ENCODE measurements at places on chromosomes 6 and 20.

DNA sequence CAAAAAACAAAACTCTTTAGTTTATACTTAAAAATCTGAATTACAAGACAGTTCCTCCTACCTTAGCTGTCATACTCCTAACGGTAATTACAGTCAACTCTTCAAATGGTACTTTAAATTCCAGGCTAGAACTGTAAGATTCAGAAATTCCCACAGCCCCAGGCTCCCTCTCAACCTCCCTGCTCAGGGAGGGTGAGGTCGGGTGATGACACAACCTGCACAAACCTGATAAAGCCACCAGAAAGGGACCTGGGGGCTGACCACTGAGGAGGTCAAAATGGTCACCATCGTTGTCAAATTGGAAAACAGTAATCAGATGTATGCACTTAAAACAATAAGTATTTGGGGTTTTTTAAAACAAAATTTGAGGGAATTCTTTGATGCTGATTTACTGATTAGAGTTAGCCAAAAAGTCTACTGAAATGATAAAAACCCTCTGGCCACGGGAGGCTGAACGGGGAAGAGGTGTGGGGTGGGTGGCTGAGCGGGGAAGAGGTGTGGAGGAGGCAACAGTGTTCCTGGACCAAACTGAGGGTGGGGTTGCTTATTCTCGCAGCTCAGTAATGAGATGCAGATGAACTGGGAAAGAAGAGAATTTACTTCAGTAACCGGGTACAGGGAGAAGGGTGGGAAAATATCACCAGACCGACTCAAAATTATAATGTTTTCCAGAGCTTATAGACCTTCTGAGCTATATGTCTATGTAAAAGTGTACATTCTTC lies 52.4 kb downstream of the SLC22A1 start:
- DNase-seq: no peak

DNA sequence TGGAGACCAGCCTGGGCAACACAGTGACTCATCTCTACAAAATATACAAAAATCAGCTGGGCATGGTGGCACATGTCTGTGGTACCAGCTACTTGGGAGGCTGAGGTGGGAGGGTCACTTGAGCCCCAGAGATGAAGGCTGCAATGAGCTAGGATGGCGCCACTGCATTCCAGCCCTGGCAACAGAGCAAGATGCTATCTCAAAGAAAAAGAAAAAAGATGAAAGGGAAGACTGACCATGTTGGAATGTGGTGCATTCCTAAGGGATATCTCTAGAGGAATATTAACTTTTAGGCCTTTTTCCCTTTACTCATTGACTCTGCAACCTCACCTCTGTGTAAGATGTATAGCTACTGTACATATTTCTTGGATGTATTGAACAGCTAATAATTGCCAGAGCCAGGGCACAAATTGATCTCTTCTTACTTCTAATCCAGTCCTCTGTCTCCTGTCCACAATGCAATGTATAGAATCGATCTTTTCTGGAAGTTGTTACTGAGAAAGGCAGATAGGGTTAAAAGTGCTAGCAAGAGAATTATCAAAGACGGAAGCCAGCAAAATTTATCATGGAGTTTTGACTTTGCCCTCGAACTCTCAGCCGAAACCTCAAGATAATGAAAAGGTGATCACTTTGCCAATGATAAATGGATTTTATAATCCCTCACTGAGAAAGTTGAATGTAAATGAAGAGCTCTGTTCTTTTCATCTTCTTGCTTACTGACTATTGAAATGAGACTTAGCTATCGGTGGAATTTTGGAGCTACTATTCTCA lies 46.3 kb downstream of the GCNT2 start:
- DNase-seq: no peak

GRCh38 chr20:8356806-8357205 lies 224.7 kb downstream of the PLCB1 start:
- no peak for DNase-seq

GRCh38 chr6:123550052-123550617 lies 86.6 kb downstream of the TRDN start:
- no peak for DNase-seq

- no peak for DNase-seq
Observed at GRCh38 chr6:34053721-34054120, 92.2 kb downstream of the GRM4 start.

DNA sequence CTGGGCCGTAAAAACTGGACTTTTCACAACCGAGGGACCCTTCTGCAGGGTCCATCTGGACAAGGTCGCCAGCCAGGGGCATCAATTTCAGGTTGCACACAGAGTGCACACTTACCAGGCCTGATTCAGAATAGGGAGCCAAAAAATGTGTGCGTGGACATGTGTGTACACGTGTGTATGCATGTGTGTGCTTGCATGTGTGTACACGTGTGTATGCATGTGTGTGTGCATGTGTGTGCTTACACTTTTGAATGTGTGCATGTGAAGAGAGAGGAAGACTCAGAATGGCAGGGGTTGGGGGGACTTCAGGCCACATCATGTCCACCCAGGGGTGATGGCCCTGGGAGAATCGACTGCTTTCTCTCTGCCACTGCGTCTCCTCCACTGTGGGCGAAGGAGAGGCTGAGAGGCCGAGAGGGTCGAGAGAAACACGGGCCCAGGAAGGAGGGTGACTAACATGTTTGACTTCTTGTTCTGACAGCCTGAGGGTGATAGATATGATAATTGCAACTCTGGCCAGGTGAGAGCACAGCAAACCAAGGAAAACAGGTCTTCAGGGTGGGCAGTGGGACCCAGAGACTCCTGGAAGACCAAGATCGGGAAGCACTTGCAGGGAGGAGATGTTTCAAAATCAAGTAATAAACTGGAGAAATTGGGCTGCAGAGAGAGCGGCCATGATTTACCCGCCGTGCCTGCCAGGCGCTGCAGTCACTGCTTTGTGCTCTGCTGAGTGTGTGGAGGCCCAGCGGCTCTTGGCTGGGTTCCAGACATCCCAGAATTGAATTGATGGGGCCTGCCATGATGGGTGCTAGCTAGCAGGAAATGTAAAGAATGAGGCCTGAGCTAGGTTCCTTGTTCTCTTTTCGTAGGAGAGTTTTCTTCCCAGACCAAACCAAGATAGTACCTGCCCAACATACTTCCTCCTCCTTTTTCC lies 310.8 kb downstream of the QKI start:
- no peak for DNase-seq

DNA sequence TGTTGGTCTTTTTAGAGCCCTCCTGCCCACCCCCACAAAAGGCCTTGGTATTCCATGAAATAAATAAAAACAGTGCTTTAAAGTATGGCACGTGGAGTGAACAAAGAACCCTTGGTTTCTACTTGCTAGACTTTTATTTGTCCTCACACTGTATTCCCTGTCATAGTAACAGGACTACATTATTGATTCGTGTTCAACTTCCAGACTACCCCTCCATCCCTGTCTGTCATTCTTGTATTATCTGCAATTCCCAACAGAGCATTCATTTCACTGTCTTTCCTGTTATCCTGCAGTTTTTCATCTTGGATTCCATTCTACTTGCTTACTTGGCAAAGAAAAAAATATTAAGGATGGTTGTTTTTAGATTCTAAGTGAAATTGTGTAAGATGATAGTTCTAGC lies 307.4 kb upstream of the CNR1 start:
- no peak for DNase-seq

- no peak for DNase-seq
Observed at GRCh38 chr6:170456334-170456733, 96.8 kb downstream of the PSMB1 start.

- DNase-seq: no peak
Observed at GRCh38 chr6:144931172-144932035, 646.3 kb downstream of the UTRN start.

DNA sequence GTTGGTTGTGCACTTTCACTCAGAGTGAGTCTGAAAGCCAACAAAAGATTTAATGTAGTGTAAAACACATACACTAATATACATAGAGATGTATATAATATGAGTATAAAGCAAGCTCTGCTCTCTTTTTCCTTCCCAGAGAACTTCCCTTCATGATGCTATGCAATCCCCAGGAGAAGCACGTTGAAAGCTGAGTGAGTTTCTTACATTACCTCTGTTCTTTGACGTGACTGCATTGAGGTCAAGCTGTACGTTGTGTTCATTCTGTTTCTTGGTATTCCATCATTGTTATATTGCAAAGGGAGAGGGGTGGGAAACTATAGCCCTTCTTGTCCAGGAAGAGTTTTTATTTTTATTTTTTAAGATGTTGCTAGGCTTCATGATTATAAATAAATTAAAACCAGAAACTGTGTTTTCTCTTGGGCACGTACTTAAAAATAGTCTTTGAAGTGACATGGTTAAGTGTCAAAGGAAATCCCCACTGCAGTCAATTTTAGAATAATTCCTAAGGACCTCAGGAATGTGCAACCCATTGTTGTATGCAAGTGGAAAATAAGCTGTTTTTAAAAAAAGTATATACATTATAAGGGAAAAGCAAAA lies 651.0 kb downstream of the CD109 start:
- no peak for DNase-seq

GRCh38 chr6:31479151-31479932 lies 18.6 kb upstream of the MICB start:
- no peak for DNase-seq

GRCh38 chr6:155404937-155405336 lies 50.7 kb downstream of the NOX3 start:
- DNase-seq: no peak

DNA sequence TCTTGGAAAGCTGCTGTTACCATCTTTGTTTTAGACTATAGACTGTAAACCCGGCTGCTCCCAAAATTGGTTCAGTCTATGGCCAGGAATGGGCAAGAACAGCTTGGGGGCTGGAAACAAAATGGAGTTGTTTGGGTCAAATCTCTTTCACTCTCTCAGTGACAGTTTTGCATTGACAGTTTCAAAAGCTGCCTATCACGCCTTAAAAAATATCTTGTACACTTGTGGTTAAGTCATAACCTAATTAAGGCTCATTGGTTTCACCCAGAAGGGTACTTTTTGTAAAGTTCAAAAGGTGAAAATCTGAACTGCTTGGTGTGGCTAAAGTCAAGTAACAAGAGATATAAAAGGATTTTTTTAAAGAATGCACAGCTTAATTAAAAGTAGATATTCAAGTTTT lies 76.1 kb upstream of the PRL start:
- DNase-seq: no peak

DNA sequence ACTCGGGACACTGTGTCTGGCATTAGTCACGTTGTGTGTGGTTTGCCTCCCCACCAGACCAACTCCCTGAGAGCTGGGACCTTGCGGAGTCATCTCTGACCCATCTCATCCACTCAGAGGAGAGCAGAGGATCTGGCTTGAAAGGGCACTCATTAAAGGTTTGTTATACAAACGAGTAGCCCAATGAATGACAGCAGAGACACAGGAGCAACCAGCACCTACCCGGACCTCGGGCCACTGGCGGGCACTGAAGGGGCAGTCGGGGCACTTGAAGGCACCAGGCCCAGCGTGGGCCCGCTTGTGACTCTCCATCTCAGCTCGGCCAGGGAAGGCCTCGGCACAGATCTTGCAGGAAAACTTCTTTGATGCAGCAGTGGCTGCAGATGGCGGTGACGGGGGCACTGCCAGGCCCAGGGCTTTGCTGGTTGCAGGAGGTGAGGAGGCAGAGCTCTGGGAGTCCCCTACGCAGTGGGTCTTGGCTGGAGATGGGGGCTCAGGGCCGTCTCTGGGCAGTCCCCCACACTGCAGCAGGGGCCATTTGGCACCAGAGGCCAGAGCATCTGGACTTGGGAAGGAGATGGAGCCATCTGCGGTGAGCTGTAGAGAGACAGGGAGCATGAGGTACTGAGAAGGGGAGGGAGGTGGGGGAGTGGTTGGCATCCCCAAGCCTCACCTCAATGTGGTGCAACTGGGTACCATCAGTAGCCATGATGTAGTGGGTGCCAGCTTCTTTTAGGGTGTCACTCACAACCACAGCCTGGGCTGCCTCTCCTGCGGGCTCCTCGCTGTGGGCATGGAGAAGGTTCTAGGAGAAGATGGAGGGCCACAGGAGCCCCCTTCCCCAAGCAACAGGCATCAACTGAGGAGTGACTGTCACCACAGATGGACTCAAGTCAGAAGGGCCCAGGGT lies 17.7 kb downstream of the PCIF1 start:
- DNase-seq: no peak

DNA sequence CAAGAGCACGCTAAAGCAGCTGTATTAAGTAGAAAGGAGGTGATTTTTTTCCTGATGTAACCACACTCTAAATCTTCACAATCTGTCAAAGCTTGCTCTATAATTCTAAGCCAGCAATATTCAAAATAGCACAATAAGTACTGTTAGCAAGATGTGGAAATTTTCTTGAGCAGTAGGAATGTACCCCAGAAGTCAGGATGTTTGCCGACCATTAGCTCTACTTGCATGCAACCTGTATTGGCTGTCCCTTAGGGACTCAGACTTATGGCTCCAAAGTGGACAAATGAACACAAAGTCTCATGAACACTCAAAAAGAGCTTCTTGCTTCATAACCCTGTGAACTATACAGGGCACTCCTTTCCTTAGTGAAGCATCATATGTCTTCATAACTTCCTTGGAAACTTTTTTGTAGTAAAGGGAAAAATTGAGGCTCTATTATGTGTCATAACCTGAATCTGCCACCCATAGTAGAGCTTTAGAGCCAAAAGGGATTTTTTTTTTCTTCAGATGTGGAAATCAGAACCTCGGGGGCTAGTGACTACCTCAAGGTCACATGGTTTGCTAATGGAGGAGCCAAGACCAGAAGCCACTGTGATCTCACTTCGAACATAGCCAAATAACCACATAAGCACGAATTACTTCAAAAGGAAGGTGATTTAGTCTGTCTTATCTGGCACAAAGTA lies 54.5 kb downstream of the ADGRG6 start:
- DNase-seq: no peak

DNA sequence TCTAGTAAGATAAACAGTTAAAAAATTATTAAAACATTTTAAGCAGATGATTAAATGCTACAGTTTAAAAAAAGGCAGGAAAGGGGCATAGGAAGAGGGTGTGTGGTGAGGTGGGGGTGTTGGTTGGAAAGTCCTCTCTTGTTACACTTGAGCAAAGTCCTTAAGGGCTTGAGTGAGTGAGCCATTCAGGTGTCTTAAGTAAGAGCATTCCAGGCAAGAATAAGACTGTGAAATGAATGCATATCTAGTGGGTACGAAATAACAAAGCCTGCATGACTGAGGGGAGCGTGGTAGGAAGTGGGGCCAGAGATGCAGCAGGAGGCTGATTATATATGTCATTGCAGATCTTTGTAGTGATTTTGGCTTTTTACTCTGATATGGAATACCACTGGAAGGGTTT lies 5.1 kb downstream of the CDKAL1 start:
- DNase-seq: no peak

DNA sequence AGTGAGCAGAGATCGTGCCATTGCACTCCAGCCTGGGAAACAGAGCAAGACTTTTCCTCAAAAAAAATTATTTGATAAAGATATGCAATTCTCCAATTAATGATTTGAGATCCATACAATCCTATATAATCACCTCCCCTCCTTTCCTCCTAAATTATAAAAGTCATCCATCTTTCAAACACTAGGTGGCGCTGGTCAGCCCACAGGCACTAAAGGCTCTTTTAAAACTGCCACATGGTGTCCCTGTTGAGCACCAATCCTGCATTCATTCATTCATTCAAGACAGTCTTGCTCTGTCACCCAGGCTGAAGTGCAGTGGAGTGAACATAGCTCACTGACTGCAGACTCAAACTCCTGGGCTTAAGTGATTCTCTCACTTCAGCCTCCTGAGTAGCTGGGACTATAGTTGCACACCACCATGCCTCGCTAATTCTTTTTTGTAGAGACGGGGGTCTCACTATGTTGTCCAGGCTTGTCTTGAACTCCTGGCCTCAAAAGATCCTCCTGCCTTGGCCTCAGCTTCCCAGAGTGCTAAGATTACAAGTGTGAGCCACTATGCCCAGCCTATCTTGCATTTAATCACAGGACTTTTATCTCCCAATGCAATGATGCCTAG lies 58.7 kb upstream of the SLC2A12 start:
- DNase-seq: no peak
